ENCODE measurements at places on chromosomes 2 and 18.

DNA sequence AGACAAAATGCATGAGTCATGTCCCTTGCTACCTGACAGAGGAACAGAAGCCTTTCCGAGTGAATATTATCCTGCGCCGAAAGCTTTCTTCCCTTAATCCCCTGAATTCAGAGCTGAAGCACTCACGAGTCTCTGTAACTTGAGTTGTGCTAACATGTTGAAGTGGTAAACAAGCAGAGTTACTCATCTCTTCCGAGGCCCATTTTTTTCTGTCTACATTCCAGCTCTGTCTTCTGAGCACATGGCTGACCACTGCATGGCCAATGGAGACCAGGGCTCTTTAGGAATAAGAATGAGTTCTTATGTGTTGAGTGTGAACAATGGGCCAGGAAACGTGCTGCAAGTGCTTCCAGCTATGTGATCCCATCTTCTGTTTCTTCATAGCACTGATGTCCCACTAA lies 73.1 kb upstream of the PID1 start:
- H3K27me3 ChIP-seq: no peaks in the 10 kb centered on the region
- no peak for DNase-seq
- no peak overlapping the region for H3K27ac ChIP-seq
- no peaks in the 10 kb centered on the region for H3K36me3 ChIP-seq
- no peaks in the 10 kb centered on the region for H3K4me1 ChIP-seq

DNA sequence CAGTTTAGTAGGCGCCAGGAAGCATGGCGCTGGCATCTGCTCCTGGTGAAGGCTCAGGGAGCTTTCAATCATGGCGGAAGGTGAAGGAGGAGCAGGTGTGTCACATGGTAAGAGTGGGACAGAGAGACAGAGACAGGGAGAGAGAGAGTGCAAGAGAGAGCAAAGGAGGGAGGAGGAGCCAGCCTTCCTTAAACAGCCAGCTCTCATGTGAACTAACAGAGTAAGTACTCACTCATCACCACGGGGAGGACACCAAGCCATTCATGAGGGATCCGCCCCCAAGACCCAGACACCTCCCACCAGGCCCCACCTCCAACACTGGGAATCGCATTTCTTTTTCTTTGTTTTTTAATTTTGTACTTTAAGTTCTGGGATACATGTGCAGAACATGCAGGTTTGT lies 40.8 kb upstream of the CLASP1 start:
- no peaks in the 10 kb centered on the region for H3K27me3 ChIP-seq
- no peak overlapping the region for H3K4me3 ChIP-seq
- H3K36me3 ChIP-seq: peaks cover 8% of the 10 kb centered on the region

- no peaks in the 10 kb centered on the region for H3K36me3 ChIP-seq
- no peak overlapping the region for H3K27ac ChIP-seq
- no peaks in the 10 kb centered on the region for H3K4me1 ChIP-seq
- peaks cover 13% of the 10 kb centered on the region for H3K27me3 ChIP-seq
Observed at GRCh38 chr2:12051831-12052230, 305.4 kb downstream of the LPIN1 start.

DNA sequence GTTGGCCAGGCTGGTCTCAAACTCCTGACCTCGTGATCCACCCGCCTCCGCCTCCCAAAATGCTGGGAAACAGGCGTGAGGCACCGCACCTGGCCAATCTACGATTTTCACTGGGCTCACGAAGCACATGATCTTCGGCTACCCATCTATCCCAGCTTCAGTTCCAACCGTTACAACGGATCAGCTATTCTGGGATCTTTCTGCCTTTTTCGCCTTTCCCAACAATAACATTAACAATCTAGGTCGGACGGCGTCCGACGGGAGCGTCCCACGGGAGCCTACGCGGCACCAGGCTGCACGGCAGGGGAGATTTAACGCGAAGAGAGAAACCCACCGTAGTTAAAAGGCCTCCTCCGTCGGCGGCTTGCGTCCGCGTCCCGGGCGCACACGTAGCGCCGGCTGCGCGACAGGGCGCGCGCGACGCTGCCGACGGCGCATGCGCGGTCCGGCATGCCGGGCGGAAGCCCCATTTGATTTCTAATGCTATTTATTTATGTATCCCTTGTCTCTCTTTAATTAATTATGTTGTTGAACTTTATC lies at the start of gene MSL3B:
Gene MSL3B, minus strand, starts transcription at position 394 of the 540 bp plus-strand sequence.
- H3K27me3 ChIP-seq: peaks cover 25% of the 10 kb centered on the region
- H3K36me3 ChIP-seq: peaks cover 21% of the 10 kb centered on the region
- H3K4me3 ChIP-seq: peak within 1 kb of the TSS; percentile 79
- H3K4me1 ChIP-seq: peaks cover 25% of the 10 kb centered on the region
- peak within 1 kb of the TSS; percentile 9 for H3K27ac ChIP-seq
- DNase-seq: peak; percentile 63

DNA sequence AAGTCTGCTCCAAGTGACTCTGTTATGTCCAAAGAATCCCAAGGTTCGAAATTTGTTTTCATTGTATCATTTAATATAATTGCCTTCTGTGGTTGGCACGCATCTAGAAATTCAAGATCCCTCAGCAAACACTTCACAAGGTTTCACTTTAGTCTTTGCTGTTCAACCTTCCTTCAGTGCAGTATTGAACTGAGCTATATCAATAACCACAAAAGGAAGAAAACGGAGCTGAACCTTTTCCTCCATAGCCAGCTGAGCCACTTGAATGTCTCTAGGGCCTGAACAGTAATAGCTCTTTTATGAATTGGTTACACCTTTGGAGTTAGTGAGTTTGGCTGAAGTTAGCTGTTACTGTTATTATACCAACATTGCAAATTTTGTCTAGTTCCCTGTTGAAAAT lies 357.7 kb upstream of the HNRNPA3 start:
- DNase-seq: no peak
- peaks cover 2% of the 10 kb centered on the region for H3K27me3 ChIP-seq
- no peak overlapping the region for H3K4me3 ChIP-seq
- H3K36me3 ChIP-seq: peaks cover 5% of the 10 kb centered on the region
- peak overlapping the region; percentile 39 for H3K27ac ChIP-seq

DNA sequence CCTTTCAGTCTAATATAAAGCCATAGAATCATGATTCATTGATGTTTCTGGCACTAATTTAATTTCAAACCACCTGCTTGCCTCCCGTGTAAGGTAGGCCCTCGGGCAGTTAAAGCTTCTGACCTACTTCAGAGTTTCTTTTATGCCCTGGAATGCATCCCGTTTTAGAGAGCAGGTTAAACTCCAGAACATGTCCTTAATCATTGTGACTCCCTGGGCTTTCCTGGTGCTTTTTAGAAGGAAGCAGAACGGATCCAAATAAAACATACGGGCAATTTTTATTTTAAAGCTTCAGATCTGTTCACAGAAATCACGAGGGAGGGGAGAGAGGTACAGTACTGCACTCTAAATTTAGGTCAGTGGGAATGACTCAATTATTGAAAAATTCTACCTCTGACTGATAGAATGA lies 134.8 kb downstream of the GCA start:
- H3K4me3 ChIP-seq: no peak overlapping the region
- DNase-seq: no peak
- no peaks in the 10 kb centered on the region for H3K36me3 ChIP-seq
- peaks cover 5% of the 10 kb centered on the region for H3K4me1 ChIP-seq
- no peak overlapping the region for H3K27ac ChIP-seq
- H3K27me3 ChIP-seq: peaks cover 3% of the 10 kb centered on the region

- H3K27ac ChIP-seq: no peak overlapping the region
- H3K4me1 ChIP-seq: no peaks in the 10 kb centered on the region
- no peaks in the 10 kb centered on the region for H3K27me3 ChIP-seq
- DNase-seq: no peak
- no peaks in the 10 kb centered on the region for H3K36me3 ChIP-seq
- H3K4me3 ChIP-seq: no peak overlapping the region
Observed at GRCh38 chr2:104023765-104024164, 830.1 kb upstream of the POU3F3 start.

- H3K4me1 ChIP-seq: no peaks in the 10 kb centered on the region
- H3K36me3 ChIP-seq: no peaks in the 10 kb centered on the region
- H3K27ac ChIP-seq: no peak overlapping the region
- no peak overlapping the region for H3K4me3 ChIP-seq
- DNase-seq: no peak
Observed at GRCh38 chr2:152488075-152488474, 153.1 kb downstream of the FMNL2 start.

DNA sequence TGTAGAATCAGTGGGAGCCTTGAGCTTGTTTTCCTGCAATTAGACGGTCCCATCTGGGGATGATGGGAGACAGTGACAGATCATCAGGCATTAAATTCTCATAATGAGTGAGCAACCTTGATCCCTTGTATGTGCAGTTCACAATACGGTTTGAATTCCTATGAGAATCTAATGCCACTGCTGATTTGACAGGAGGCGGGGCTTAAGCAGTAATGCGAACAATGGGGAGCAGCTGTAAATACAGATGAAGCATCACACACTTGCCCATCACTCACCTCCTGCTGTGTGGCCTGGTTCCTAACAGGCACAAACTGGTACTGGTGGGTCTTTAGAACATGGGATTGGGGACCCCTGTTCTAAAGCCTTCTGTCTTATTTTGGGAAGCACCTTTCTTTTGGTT lies 17.9 kb upstream of the NYAP2 start:
- no peaks in the 10 kb centered on the region for H3K4me1 ChIP-seq
- no peak overlapping the region for H3K4me3 ChIP-seq
- DNase-seq: no peak
- H3K27me3 ChIP-seq: peaks cover 2% of the 10 kb centered on the region
- no peaks in the 10 kb centered on the region for H3K36me3 ChIP-seq

- H3K36me3 ChIP-seq: peaks cover 2% of the 10 kb centered on the region
- H3K27me3 ChIP-seq: peaks cover 85% of the 10 kb centered on the region
- peak overlapping the region; percentile 35 for H3K27ac ChIP-seq
Observed at GRCh38 chr2:176122052-176122682, 352 bp upstream of the HOXD9 start.

DNA sequence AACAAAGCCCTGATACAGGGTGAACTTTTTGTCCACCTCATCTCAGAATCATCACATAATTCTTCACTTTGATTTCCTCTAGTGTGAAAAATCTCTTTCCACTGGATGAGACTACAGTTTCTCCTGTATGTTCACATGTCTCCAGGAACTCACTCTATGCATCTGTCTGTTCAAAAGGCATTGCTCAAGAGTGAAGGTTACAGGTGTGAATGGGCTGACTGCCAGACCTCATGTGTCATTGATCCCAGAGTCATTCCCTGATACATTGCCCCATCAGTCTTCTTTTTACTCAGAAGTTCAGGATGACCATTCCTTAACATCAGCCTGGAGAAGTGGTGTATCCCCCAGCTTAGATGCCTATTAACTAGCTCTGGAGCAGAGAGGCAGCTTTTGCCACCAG lies 4.4 kb upstream of the DSC3 start:
- no peaks in the 10 kb centered on the region for H3K4me1 ChIP-seq
- peaks cover 10% of the 10 kb centered on the region for H3K27me3 ChIP-seq
- no peaks in the 10 kb centered on the region for H3K36me3 ChIP-seq
- DNase-seq: no peak
- H3K27ac ChIP-seq: no peak overlapping the region
- no peak overlapping the region for H3K4me3 ChIP-seq

- no peak overlapping the region for H3K4me3 ChIP-seq
- no peaks in the 10 kb centered on the region for H3K4me1 ChIP-seq
- H3K27me3 ChIP-seq: no peaks in the 10 kb centered on the region
- no peak for DNase-seq
- H3K36me3 ChIP-seq: no peaks in the 10 kb centered on the region
Observed at GRCh38 chr2:227052879-227053278, 111.1 kb downstream of the COL4A4 start.
